ENCODE measurements at places on chromosomes 3 and 15. TPM values are rescaled to one million over a fixed set of nuclear protein-coding genes. Genes with fewer than 3 reads are reported as not detected.

The LMLN gene
- total RNA-seq, result 5.0 TPM

The ITIH4 gene
- total RNA-seq, result 5.8 TPM

The MASP1 gene
- 1.3 TPM for total RNA-seq

DNA sequence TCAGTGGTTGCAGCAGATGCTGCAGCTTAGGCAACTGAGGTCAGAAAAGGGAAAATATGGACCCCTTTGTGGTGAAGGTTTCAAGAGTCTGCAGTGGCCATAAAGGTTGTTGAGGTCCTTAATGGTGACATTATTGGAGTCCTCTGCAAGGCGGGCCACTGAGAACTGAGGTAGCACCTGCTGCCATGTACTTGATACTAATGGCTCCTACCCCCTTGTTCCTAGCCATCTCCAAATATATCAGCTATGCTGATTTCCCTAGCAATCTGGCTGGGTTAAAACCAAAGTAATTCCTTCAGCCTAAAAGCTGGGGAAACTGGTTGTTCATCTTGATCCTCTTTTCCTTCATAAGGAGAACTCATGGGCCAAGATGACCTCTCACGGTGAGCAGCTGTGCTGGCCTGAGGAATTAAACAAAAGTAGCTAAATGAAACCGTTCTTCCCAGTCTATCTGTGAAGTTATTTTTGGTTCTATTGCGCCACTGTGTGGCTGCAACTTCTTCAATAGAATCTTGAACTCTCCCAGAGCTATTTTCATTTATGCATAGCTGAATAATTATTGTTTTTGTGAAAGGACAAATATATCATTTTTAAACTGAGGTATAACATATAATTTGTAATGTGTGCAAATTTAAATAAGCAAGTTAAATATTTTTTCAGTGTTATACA is 76.1 kb upstream of the PLSCR4 start:
- H3K4me1 ChIP-seq, result no peaks in the 10 kb centered on the region
- H3K36me3 ChIP-seq, result no peaks in the 10 kb centered on the region
- H3K4me3 ChIP-seq, result no peak overlapping the region
- H3K27me3 ChIP-seq, result no peaks in the 10 kb centered on the region
- H3K27ac ChIP-seq, result no peak overlapping the region
- DNase-seq, result no peak

DNA sequence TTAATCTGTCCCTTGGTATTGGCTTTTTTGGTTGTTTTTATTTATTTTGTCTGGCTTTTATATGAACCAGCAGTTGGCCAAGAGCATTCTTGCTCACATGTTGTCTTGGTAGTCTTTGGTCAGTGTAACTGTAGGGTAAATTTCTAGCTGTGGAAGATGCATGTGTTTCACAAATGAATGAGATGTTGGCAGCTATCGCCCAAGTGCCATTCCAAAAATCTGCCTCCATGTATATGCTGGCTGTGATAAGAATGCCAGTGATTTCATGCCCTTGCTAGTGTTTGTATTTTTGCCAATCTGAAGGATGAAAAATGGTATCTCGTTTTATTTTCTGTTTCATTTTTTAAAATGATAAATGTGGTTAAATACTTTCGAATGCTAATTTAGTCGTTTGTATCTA is 50.1 kb downstream of the TLNRD1 start:
- no peak overlapping the region for H3K27ac ChIP-seq
- no peaks in the 10 kb centered on the region for H3K27me3 ChIP-seq
- no peaks in the 10 kb centered on the region for H3K4me1 ChIP-seq
- DNase-seq, result no peak
- H3K4me3 ChIP-seq, result no peak overlapping the region
- H3K36me3 ChIP-seq, result no peaks in the 10 kb centered on the region

GRCh38 chr3:153042088-153042487 is 119.9 kb upstream of the RAP2B start:
- DNase-seq, result no peak
- H3K4me3 ChIP-seq, result no peak overlapping the region
- no peak overlapping the region for H3K27ac ChIP-seq
- peaks cover 8% of the 10 kb centered on the region for H3K4me1 ChIP-seq
- no peaks in the 10 kb centered on the region for H3K36me3 ChIP-seq
- H3K27me3 ChIP-seq, result no peaks in the 10 kb centered on the region

GRCh38 chr3:194423317-194423716 is 24.3 kb upstream of the GP5 start:
- H3K27me3 ChIP-seq, result no peaks in the 10 kb centered on the region
- no peaks in the 10 kb centered on the region for H3K4me1 ChIP-seq
- no peak for DNase-seq
- H3K36me3 ChIP-seq, result no peaks in the 10 kb centered on the region

DNA sequence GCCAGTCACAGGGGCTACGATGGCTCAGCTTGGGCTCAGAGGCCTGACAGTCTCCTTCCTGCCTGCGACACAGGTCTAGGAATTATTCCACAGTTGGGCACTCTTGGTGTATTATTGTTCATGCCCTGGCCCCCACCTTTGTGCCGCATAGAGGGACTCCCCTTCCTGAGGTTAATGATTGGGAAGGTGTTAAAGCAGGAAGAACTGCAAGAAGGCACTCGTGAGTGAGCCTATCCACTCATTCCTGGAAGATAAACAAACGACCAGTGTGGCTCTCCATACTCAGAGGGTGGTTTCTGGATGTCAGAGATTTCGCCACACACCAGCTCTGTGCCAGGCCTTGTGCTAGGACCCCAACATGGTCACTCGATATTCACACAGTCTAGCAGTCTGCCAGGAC is 12.3 kb downstream of the LIPC start:
- H3K27me3 ChIP-seq, result no peaks in the 10 kb centered on the region
- no peak for DNase-seq
- no peaks in the 10 kb centered on the region for H3K36me3 ChIP-seq

DNA sequence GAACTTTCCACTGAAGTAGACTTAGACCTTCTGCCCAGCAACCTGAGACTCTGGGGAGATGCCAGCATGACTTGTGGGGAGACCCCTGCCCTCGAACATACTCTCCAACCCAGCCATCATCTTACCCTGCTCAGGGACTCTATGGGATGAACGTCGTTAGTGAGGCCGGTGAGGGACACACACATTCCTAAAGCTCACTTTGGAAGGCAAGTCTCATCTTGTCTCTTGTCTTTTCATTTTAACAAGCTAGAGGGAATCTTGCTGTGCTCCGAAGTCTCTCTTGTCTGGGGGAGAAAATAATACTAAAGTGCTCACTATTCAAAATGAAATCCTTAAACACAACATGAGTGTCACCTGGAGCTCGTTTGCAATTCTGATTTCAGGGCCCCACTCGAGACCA is 239.5 kb upstream of the HES1 start:
- peak; percentile 28 for DNase-seq
- no peak overlapping the region for H3K4me3 ChIP-seq
- H3K27ac ChIP-seq, result no peak overlapping the region
- no peaks in the 10 kb centered on the region for H3K4me1 ChIP-seq
- no peaks in the 10 kb centered on the region for H3K27me3 ChIP-seq

The MRAS gene
- total RNA-seq, result 39.0 TPM

The ZNF502 gene
- total RNA-seq, result 6.6 TPM

Measured in breast epithelium (tissue), 4 donors.